Gastrocnemius medialis (tissue), 4 donors: ENCODE measurements at places on chromosomes 2 and 18. TPM values are rescaled to one million over a fixed set of nuclear protein-coding genes. Genes with fewer than 3 reads are reported as not detected.
A peak's percentile ranks its signal among the peaks of the same experiment; 100 is the strongest.

The C2orf15 gene
- not detected for total RNA-seq

DNA sequence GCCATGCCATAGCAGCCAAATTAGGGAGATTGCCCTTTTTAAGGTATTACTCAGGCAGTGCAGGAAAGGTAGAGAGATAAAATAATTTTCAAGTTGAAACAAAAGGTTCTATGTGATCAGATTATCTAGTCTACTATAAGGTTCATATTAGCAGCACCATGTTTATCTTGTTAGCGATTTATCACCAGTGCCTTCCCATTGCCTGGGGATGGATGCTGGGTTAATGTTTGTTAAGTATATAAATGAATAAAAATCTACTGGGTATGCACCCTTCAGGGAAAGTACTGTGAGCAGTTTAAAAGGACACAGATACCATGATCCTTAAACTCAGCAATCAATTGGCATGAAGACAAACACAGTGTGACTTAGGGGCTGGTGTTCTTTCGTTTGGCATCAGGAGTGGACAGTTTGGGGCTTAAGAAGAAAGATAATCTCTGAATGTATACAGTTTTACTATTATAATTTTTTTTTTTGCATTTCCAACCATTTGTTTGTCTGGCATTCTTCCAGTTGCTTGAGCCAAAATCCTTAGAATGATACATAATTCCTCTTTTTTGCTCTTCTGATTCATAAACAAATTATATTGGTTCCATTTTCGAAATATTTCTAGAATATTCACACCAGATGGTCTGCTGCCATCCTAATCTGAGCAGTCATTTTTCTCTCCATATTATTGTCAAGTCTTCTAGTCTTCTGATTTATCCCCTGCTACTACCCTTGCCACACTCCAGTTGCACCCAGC, 512.8 kb upstream of the SLC8A1 start:
- H3K36me3 ChIP-seq = no peaks in the 10 kb centered on the region
- no peak overlapping the region for H3K27ac ChIP-seq
- no peaks in the 10 kb centered on the region for H3K4me1 ChIP-seq
- no peaks in the 10 kb centered on the region for H3K27me3 ChIP-seq

- no peak overlapping the region for H3K27ac ChIP-seq
- H3K4me1 ChIP-seq = no peaks in the 10 kb centered on the region
- no peak for DNase-seq
- no peaks in the 10 kb centered on the region for H3K27me3 ChIP-seq
- H3K36me3 ChIP-seq = no peaks in the 10 kb centered on the region
- H3K4me3 ChIP-seq = no peak overlapping the region
Measured at GRCh38 chr2:175557810-175558377, 376.4 kb upstream of the ATP5MC3 start.

The CDH19 gene
- 1.0 TPM for total RNA-seq

GRCh38 chr2:46718784-46719183, 196.8 kb downstream of the MCFD2 start:
- H3K4me3 ChIP-seq = no peak overlapping the region
- H3K27ac ChIP-seq = no peak overlapping the region
- H3K36me3 ChIP-seq = no peaks in the 10 kb centered on the region
- H3K27me3 ChIP-seq = no peaks in the 10 kb centered on the region

DNA sequence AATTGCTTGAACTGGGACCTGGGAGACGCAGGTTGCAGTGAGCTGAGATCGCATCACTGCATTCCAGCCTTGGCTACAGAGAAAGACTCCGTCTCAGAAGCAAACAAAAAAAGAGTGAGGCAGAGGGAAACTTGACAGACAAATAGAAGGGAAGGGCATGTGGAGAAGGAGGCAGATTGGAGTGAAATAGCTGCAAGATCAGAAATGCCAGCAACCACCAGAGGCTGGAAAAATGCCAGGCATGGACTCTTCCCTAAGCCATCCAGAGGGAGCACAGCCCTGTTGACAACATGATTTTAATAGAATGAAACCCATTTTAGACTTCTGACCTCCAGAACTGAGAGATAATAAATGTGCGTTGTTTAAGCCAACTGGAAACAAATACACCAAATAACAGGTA, 447.2 kb upstream of the SPHKAP start:
- no peak for DNase-seq
- no peak overlapping the region for H3K4me3 ChIP-seq
- no peak overlapping the region for H3K27ac ChIP-seq

GRCh38 chr2:171044416-171044815, 115.4 kb downstream of the GORASP2 start:
- H3K36me3 ChIP-seq = peaks cover 52% of the 10 kb centered on the region
- H3K27ac ChIP-seq = no peak overlapping the region
- DNase-seq = no peak
- no peaks in the 10 kb centered on the region for H3K27me3 ChIP-seq

GRCh38 chr2:17263570-17263968, 254.7 kb downstream of the RAD51AP2 start:
- no peak overlapping the region for H3K4me3 ChIP-seq
- DNase-seq = no peak
- H3K4me1 ChIP-seq = no peaks in the 10 kb centered on the region
- H3K27me3 ChIP-seq = no peaks in the 10 kb centered on the region

DNA sequence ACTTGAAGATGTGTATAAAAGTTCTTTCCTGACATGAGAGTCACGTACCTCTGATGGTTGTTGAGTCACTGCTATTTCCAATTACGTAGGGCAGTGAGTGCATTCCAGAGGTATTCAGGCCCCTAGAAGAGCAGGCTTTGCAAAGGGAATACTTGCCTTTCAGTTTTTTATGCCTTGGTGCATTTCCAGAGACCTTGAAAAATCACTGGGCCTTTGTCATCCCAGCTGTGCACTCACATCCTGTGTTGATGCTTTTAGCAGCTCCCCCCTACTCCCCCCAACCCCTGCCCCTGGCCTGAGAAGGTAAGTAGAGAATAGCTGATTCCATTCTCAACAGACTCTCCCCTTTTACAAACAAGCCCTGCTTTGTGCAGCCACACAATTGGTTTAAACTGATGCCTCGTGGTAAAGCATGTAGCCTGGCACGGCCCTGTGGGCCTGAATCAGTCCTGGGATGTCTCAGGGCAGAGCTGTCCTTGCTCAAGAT, 174.2 kb downstream of the PRPF40A start:
- peaks cover 32% of the 10 kb centered on the region for H3K4me1 ChIP-seq
- no peaks in the 10 kb centered on the region for H3K27me3 ChIP-seq
- H3K27ac ChIP-seq = peak overlapping the region; percentile 78
- no peak overlapping the region for H3K4me3 ChIP-seq
- no peak for DNase-seq

DNA sequence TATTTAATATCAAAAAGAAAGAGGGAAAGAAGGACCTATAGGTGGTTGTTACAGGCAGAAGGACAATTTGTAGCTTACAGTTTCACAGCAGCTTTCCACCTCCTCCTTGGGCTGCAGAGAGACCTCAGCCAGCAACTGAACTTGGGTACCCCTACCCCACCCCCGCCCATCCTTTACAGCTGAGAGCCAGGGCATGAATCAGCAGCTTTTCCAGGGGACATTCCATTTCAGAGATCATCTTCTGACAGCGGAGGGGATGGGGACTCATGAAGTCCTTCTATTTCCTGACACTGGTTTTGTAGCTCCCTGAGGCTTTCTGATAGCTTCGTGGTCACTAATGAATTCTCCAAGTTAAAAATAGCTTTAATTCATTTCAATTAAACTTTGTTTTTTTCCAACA, 96.4 kb downstream of the ITGB1BP1 start:
- no peak for DNase-seq
- peaks cover 10% of the 10 kb centered on the region for H3K4me1 ChIP-seq

DNA sequence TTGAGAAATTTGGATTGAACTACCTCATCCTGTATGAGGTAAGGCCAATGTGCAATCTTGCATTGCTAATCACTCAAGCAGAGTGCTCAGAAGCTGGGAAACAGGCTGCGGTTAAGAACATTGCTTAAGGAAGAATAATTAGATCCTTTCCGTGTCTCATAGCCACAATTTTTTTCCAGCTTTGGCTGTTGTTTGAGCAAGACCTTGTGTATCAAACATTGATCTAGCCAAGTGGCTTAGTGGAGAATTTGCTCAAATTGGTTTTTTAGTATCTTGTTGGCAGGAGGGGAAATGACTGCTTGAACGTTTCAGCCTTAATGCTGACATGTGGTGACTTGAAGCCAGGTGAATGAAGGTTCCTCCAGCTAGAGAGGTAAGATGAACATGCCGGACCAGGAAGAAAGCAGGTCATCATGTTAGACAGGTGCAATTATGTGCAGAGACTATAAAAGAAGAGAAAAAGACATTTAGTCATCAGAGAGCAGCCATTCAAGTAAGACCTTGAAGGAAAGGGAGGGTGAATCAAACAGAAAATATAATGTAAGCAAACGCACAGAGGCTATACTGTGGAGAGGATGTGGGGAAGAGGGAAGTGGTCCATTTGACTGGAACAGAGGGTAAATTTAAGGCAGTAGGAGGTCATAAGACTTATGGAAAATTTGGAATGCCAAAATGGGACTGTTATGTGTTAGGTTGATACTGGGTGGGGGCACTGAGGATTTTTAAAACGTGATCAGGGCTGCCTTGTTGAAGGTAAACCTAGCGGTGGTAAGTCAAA, 98.9 kb upstream of the CYP1B1 start:
- H3K27ac ChIP-seq = peak overlapping the region; percentile 65
- peak; percentile 19 for DNase-seq
- H3K4me1 ChIP-seq = no peaks in the 10 kb centered on the region

The COL4A3 gene
- 4.5 TPM for total RNA-seq

DNA sequence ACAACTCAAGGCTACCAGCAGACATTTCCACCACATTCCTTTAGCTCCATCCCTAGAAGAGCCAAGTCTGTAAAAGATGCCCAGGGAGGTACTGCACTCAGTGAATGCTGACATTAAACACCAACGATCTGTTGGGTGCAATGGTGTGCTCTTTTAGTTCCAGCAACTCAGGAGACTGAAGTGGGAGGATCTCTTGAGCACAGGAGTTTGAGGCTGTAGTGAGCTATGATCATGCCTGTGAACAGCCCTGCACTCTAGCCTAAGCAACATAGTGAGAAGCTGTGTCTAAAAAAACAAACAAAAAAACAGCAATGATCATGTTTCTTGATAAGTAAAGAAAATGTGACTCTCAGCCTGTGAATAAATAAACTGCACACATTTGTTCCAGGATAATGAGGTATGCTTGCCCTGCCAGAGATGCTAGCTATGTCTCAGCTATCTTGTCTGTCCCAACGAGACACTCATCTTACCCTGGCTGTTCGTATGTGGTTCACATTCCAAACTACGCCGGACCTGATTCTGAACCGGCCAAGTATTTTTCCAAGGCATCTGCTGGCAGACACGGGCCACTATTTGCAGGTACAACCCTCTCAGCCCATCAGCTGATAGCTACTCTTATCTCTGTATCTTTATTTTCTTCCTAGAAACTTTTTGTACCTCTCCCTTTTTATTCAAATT, 21.8 kb downstream of the TMEM182 start:
- H3K36me3 ChIP-seq = no peaks in the 10 kb centered on the region
- peaks cover 59% of the 10 kb centered on the region for H3K4me1 ChIP-seq
- H3K27ac ChIP-seq = peak overlapping the region; percentile 69
- DNase-seq = no peak
- no peak overlapping the region for H3K4me3 ChIP-seq
- no peaks in the 10 kb centered on the region for H3K27me3 ChIP-seq

GRCh38 chr2:692767-693166, 15.6 kb upstream of the TMEM18 start:
- H3K4me3 ChIP-seq = no peak overlapping the region
- peaks cover 5% of the 10 kb centered on the region for H3K4me1 ChIP-seq
- H3K36me3 ChIP-seq = no peaks in the 10 kb centered on the region
- H3K27me3 ChIP-seq = no peaks in the 10 kb centered on the region

The PRKAG3 gene
- total RNA-seq = 54.6 TPM

DNA sequence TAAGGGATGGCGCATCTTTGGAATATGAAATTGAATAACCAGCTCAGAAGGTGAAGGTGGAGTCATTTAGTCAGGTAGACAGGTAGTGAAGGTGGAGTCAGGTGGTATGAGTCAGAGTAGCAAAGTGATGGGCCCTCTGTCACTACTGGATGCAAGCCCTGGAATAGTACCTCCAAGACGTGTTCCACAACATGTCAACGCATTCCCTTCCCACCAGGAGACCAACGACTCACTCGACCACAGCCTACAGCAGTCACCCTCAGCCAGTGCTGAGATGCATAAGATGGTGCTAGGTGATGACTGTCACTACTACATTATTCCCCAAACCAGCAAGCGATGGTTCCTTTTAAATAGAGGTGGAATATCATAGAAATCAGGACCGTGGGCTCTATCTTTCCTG, 6.8 kb downstream of the CPLX4 start:
- H3K27ac ChIP-seq = no peak overlapping the region
- H3K27me3 ChIP-seq = no peaks in the 10 kb centered on the region
- no peaks in the 10 kb centered on the region for H3K4me1 ChIP-seq
- no peaks in the 10 kb centered on the region for H3K36me3 ChIP-seq
- H3K4me3 ChIP-seq = no peak overlapping the region

DNA sequence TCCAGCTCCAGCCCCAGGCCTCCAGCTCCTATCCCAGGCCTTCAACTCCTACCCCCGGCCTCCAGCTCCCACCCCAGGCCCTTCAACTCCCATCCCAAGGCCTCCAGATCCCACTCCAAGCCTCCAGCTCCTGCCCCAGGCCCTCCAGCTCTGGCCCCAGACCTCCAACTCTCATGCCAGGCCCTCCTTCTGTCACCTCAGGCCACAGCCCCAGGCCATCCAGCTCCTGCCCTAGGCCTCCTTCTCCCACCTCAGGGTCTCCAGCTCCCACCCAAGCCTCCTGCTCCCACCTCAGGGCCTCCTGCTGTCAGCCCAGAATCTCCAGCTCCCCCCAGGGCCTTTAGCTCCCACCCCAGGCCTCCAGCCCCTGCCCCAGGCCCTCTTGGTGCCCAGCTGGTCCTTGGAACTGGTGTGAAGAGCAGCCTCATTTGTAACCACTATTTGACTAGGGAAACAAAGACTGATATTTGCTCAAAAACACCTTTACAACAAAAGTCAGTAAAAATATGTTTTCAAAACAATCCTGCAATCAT, 67.8 kb upstream of the SALL3 start:
- H3K4me3 ChIP-seq = no peak overlapping the region
- H3K4me1 ChIP-seq = no peaks in the 10 kb centered on the region
- DNase-seq = no peak
- no peak overlapping the region for H3K27ac ChIP-seq
- H3K27me3 ChIP-seq = no peaks in the 10 kb centered on the region

The PRSS56 gene
- 1.9 TPM for total RNA-seq

The KCNG2 gene
- total RNA-seq = not detected

The CD8A gene
- total RNA-seq = 0.16 TPM

- H3K4me3 ChIP-seq = no peak overlapping the region
- H3K27ac ChIP-seq = no peak overlapping the region
- DNase-seq = no peak
- H3K36me3 ChIP-seq = no peaks in the 10 kb centered on the region
Measured at GRCh38 chr18:54968807-54969206, 9.5 kb upstream of the CCDC68 start.

The PIGN gene
- total RNA-seq = 18.7 TPM

- no peak for DNase-seq
- peaks cover 96% of the 10 kb centered on the region for H3K27me3 ChIP-seq
- H3K4me1 ChIP-seq = peaks cover 38% of the 10 kb centered on the region
- no peak overlapping the region for H3K4me3 ChIP-seq
Measured at GRCh38 chr2:104848526-104848925, 5.4 kb upstream of the POU3F3 start.

The MBOAT2 gene
- 5.8 TPM for total RNA-seq

- no peak overlapping the region for H3K27ac ChIP-seq
- H3K4me3 ChIP-seq = no peak overlapping the region
- H3K36me3 ChIP-seq = no peaks in the 10 kb centered on the region
- no peak for DNase-seq
Measured at GRCh38 chr2:79041032-79041448, 15.5 kb downstream of the REG3G start.

- H3K27me3 ChIP-seq = no peaks in the 10 kb centered on the region
- no peaks in the 10 kb centered on the region for H3K36me3 ChIP-seq
- no peaks in the 10 kb centered on the region for H3K4me1 ChIP-seq
- DNase-seq = peak; percentile 54
- H3K4me3 ChIP-seq = no peak overlapping the region
Measured at GRCh38 chr18:11387880-11388279, 221.5 kb upstream of the SLC35G4 start.
